ENCODE measurements at places on chromosomes 2 and 18.

DNA sequence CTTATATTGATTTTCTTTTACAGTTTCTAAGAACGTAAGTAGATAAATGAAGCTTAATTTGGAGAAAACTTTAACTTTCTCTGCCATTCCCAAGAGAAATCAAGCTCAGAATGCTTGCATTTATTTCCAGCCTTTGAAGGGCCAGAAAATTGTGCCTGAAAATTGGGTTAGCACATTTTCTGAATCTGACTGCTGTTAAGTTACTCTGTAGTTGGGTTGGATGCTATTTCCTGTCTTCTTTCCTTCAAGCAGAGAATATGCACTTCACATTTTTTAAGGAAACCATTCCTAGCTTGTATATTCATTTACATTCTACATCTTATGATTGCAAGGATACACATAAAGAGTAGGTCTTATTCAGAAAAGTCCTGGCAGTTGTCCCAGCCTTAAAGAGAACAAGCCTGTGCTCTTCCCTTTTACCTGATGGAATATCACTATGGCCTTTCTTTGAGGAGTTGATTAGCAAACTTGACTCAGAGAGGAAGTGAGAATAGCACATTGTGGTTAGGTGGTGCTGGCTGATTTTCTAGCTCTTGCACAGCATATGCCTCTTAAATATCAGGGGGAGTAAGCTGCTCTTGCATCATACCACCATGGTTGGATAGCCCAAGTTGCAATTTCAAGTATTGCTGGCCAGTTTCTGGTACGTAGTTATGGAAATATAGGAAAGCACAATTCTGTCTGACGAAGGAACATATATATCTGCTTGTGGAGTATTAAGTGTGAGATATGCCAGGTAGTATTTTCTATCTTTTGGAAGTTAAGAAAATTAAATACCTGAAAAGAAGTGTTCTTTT, 133.7 kb downstream of the COMMD1 start:
- DNase-seq = no peak

GRCh38 chr18:60100778-60101177, 201.0 kb downstream of the PMAIP1 start:
- no peak for DNase-seq

GRCh38 chr2:175462246-175462645, 280.7 kb upstream of the ATP5MC3 start:
- no peak for DNase-seq

GRCh38 chr2:67600222-67600871, 203.2 kb downstream of the ETAA1 start:
- no peak for DNase-seq

DNA sequence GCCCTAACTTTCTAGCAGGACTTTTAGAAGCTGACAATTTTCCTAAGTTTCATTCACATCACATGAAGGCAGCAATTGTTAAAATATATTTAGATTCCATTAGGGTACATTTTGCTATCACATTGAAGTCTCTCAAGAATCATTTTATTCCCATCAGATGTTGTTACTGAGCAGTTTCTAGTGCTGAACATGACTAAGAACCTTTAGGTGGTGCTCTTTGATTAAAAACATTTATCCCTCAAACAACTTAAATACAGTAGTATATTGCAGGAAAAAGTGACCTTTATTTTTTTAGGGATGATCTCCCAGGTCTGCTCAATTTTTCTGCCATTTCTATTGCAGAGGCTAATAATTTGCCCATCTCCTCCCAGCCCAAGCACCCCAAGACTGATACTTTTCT, 22.9 kb upstream of the NARS1 start:
- no peak for DNase-seq

- no peak for DNase-seq
These were observed 297.6 kb downstream of the CDCA7 start for GRCh38 chr2:173652311-173652710.

- no peak for DNase-seq
These were observed 2.4 kb upstream of the CTDP1 start for GRCh38 chr18:79677221-79677620.

- DNase-seq = no peak
These were observed 30.1 kb downstream of the IGFBP5 start for GRCh38 chr2:216665242-216665641.

- peak; percentile 18 for DNase-seq
These were observed 133.5 kb upstream of the MGAT5 start for GRCh38 chr2:134120406-134120732.

DNA sequence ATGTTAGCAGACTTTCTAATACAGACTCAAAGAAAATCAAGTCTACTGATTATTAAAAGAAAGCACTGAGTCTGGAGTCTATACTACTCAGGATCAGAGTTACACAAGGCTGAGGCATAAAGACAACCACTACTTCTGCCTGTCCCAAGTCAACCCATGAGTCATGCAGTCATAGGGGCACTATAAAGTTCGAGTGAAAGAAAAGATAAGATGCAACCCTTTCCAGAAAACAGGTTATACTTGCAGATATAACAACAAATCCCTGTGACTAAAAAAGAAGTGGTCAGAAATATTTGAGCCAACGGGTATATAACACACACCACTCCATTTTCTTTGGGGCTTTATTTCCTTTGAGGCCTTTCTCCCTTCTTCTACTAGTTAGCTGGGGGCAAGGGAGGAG, 18.6 kb upstream of the SCRN3 start:
- no peak for DNase-seq

- DNase-seq = no peak
These were observed at the start of gene SIX2 for GRCh38 chr2:45009303-45009927. Gene SIX2 (minus strand): TSS chr2:45009452. CDS start chr2:45009110, 342 bp downstream.

- DNase-seq = no peak
These were observed 50.5 kb upstream of the FHOD3 start for GRCh38 chr18:36247036-36247435.

DNA sequence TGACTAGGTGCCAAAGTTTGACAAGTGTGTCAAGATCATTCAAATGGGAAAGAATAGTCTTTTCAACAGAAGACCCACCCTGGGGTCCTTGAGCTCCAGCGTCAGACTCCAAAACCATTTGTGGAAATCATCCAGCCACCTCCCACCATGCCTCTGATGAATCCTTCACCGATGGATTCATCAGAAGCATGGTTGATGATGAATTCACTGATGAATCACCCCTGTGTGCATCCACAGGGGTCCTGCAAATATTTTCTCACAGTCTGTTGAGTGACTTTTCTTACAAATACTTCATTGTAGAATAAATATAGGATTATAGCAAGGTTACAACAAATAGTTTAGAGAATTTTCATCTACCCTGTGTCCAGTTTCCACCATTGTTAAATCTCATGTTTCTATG, 4.3 kb downstream of the UGT1A9 start:
- no peak for DNase-seq

DNA sequence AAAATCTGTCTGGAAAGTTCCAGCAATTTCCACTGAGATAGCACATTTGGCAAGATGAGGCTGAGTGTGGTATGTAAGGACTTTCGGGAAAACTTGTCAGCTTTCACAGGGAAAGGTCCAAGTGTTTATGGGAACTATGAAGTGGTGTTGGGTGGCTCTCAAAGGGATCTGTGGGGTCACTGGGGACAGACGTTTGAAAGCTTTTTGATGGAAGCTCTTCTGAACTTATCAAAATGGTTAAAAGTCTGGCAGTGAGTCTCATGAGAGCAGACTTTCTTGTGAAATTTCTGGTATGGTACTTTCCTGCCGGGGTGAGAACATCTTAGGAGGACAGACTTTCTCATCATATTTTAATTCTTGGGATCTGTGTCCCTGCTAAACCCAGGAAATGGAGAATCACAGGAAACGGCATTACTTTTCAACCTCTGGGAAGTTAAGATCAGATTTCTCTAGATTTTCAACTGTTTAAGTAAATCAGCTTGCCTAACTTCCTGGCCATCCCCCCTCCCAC, 546.3 kb upstream of the ZEB2 start:
- no peak for DNase-seq
